Natural killer cell (primary cell): ENCODE measurements at places on chromosomes 4 and X. TPM values are rescaled to one million over a fixed set of nuclear protein-coding genes. Genes with fewer than 3 reads are reported as not detected.

MUC7 gene
- total RNA-seq = not detected

TNIP3 gene
- total RNA-seq = 0.64 TPM

PALLD gene
- 15.1 TPM for total RNA-seq

CFP gene
- total RNA-seq = 21.1 TPM

DNA sequence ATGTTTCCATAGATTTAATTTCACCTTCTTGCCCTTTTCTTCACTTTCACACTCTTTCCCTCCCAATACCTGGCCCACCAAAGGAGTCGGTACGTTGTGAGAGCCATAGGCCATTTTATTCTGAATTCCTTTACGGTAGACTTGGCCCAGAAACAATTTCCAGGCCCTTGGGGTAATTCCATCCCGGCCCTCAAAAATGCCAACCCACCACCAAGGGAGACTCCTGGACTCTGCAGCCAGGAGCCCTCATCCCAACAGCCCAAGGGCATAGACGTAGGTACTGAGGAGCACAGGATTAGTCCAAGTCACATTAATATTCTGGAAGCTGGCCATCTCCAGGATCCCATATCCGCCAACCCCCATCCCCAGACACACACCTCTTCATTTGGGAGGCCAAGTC is 102.9 kb downstream of the LIMCH1 start:
- no peak overlapping the region for H3K4me3 ChIP-seq
- no peak overlapping the region for H3K27ac ChIP-seq
- no peak for DNase-seq

DNA sequence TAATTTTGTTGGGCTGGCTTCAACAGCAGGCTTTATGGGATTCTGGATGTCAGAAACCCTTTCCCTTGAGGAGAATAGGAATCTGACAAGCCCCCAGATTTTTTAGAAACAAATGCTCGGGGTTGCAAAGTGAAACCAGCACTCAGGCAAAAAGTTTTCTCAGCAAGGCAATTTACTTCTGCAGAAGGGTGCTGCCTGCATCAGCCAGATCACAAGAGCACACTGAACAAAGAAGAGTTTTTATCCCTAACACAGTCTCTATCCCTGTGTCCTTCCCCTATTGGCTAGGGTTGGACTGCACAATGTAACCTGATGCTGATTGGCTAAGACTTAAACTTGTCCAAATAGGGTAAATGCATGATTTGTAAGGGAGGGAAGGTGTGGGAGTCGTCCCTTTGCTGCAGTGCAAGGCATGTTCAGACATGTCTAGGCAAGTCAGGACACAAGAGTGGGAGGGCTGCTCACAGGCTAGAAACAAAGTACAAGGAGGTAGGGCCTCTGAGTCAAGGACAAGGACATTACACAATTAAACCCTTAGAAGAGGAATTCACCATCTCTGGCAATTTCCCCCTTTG is 175.8 kb downstream of the CCNG2 start:
- H3K4me1 ChIP-seq = no peaks in the 10 kb centered on the region
- DNase-seq = no peak
- H3K27me3 ChIP-seq = no peaks in the 10 kb centered on the region
- H3K4me3 ChIP-seq = no peak overlapping the region
- H3K36me3 ChIP-seq = no peaks in the 10 kb centered on the region

ZCCHC12 gene
- not detected for total RNA-seq

DNA sequence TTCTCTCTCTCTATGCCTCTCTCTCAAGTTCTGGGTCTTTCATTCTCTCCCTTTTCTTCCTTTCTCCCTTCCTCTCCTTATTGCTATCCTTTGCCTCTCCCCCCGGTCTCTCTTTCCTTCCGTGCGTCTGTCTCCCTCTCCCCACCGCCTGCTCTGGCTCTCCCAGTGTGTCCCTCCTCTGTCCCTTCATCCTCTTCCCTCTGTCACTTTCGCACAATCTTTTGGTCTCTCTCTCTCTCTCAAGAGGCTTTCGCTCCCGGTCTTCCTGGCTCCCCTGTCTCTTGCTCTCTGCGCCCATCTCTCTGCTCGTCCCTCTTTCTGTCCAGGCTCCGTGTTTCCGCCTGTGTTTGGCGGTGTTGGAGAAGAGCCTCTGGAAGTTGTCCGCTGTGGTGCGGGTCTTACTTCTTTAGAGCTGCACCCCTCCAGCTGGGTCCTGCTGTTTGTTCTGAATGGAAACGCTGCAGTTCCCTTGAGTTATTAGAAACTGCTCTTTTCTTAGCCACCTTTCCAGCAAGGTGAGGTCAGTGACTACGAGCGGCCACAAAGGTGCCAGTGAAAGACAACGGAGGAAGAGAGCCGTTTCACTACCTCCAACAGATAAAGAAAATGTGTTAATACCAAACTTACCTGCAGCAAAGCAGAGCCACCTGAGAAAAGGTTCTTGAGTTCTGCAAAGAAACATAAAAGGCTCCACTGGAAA is 1.1 kb downstream of the BMPR1B start:
- no peak overlapping the region for H3K27ac ChIP-seq
- no peaks in the 10 kb centered on the region for H3K36me3 ChIP-seq
- H3K4me1 ChIP-seq = no peaks in the 10 kb centered on the region
- DNase-seq = no peak
- no peak overlapping the region for H3K4me3 ChIP-seq

DNA sequence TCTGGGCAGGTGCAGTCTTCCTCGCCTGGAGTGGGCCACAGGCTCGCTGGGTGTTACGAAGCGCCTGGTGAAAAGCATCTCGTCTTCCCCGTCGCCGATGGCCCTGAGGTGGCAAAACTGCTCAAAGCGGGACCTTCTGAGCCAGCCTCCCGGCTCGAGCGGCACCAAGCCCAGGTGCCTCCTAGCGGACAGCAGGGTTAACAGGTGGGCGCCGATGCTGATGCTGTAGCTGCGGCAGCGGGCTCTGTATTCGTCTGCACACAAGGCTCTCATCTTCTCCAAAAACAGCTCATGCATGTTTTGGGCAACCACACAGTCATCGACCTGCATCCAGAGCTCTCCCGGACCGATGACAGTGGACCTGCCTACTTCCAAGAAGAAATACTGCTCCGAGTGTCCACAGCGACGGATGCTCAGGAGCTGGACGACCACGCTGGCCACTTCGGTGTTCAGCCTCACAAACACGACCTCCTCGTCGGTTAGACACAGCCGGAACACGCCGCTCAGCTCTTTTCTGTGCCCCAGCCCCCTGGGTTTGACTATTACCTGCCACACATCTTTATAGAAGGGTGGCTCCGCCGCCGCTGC is 1.2 kb downstream of the IRS4 start:
- no peak overlapping the region for H3K27ac ChIP-seq
- H3K36me3 ChIP-seq = no peaks in the 10 kb centered on the region
- H3K4me3 ChIP-seq = no peak overlapping the region
- H3K27me3 ChIP-seq = peaks cover 8% of the 10 kb centered on the region
- no peak for DNase-seq

DNA sequence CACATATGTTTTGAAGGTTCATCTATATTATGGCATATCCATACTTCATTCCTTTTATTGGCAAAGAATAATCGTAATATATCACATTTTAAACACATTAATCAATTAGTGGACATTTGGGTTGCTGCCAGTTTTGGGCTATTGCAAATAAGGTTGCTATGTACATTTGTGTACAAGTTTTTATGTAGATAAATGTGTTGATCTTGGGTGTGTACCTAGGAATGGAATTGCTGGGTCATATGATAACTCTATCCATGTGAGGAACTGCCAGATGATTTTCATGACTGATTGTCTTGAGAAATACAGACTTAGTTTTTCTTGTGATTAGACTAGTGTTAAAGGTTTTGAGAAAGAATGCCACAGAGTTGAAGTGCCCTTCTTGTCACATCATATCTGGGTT is 99.2 kb upstream of the RAB40AL start:
- H3K36me3 ChIP-seq = no peaks in the 10 kb centered on the region
- H3K4me3 ChIP-seq = no peak overlapping the region
- H3K4me1 ChIP-seq = no peaks in the 10 kb centered on the region
- no peaks in the 10 kb centered on the region for H3K27me3 ChIP-seq
- H3K27ac ChIP-seq = no peak overlapping the region

GRCh38 chr4:147865926-147866325 is 134.0 kb downstream of the ARHGAP10 start:
- no peak overlapping the region for H3K4me3 ChIP-seq
- H3K27ac ChIP-seq = no peak overlapping the region

DNA sequence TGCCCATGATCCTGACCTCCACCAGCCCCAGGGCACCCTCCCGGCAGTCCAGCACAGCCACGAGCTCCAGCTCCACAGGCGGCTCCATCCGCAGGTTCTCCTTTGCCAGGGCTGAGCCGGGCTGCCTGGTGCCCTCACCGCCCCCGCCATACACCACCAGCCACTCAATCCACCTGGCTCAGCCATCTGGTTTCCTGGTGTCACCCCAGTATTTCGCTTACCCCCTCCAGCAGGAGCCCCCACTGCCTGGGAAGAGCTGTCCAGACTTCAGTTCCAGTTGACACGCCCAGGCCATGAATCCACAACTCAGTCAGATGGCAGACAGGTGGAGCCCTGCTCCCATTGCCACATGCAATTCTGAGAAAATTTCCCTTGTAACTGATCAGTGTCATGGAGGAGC is 3.9 kb downstream of the SHISA3 start:
- no peaks in the 10 kb centered on the region for H3K36me3 ChIP-seq
- DNase-seq = no peak
- peaks cover 23% of the 10 kb centered on the region for H3K27me3 ChIP-seq
- H3K27ac ChIP-seq = no peak overlapping the region

HERC5 gene
- total RNA-seq = 17.9 TPM

- H3K36me3 ChIP-seq = peaks cover 62% of the 10 kb centered on the region
- no peak overlapping the region for H3K27ac ChIP-seq
- no peaks in the 10 kb centered on the region for H3K4me1 ChIP-seq
- H3K4me3 ChIP-seq = no peak overlapping the region
These were observed 40.4 kb downstream of the GAK start for GRCh38 chr4:891747-892146.

DNA sequence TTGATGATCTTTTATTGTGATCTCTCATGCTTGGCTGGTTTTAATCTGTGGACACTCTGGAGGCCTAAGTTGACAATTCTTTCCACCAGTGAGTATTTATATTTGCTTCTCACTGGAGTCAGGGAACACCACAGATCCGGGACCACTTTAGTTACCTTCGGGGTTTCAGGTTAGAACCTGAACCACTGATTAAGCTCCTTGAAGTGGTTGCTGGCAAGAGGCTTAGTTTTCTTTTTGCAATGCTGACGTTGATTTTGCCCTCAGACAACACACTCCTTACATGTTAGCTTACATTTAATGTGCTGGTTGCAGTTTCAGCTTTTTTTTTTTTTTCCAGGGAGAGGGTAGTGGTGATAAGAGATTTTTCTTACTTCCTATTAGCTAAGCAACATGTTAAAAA is 10.5 kb upstream of the ZNF330 start:
- no peak overlapping the region for H3K4me3 ChIP-seq
- no peak overlapping the region for H3K27ac ChIP-seq
- H3K27me3 ChIP-seq = peaks cover 3% of the 10 kb centered on the region
- no peaks in the 10 kb centered on the region for H3K4me1 ChIP-seq
- H3K36me3 ChIP-seq = no peaks in the 10 kb centered on the region
- DNase-seq = no peak

GRCh38 chr4:108828620-108829019 is 65.8 kb upstream of the ETNPPL start:
- H3K36me3 ChIP-seq = no peaks in the 10 kb centered on the region
- no peak for DNase-seq
- H3K4me1 ChIP-seq = no peaks in the 10 kb centered on the region
- H3K27me3 ChIP-seq = peaks cover 2% of the 10 kb centered on the region
- no peak overlapping the region for H3K27ac ChIP-seq
- H3K4me3 ChIP-seq = no peak overlapping the region

- no peaks in the 10 kb centered on the region for H3K36me3 ChIP-seq
- no peak for DNase-seq
- H3K27ac ChIP-seq = no peak overlapping the region
- no peaks in the 10 kb centered on the region for H3K27me3 ChIP-seq
- H3K4me1 ChIP-seq = peaks cover 22% of the 10 kb centered on the region
- no peak overlapping the region for H3K4me3 ChIP-seq
These were observed 4.0 kb downstream of the TMEM164 start for GRCh38 chrX:110006821-110007375.

DNA sequence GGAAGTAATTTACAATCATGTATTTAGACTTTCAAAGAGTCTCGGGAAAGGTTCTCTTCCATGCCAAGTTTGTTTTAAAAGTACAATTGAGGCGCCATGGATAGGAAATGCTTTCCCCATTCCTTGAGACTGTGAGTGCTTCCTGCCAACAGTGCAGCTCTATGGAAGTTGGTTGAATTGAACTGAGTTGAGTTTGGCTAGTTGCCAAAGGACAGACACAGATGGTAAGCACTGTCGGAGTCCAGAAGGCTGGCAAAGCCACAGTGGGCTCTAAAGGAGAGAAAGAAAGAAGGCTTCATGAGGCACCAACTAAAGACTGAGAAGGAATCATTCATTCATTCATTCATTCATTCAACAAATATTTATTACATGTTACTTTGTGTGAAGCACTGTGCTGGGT is 4.3 kb upstream of the KCNE5 start:
- no peaks in the 10 kb centered on the region for H3K4me1 ChIP-seq
- no peak overlapping the region for H3K27ac ChIP-seq
- no peak for DNase-seq
- no peak overlapping the region for H3K4me3 ChIP-seq
- no peaks in the 10 kb centered on the region for H3K36me3 ChIP-seq

SMIM10L2A gene
- total RNA-seq = 0.27 TPM
